Mucosa of descending colon (tissue), 3 donors: ENCODE measurements at places on chromosomes 4 and X.

DNA sequence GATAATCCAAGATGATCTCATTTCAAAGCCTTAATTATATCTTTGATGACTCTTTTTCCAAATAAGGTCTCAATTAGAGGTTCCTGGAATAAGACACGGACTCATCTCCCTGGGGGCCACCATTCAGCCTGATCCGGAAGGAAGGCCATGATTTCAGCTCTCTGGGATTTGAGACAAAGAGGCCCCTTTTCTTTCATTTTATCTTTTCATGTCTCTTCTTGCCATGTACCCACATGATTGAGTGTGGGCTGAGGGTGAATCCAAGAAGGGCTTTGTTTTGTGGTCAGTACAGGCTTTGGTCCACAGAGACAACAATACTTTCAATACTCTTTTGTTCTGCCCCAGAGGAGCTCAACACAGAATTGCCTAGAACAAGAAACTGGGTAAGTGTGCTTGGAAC, 261.2 kb downstream of the TRIML1 start:
- DNase-seq, result no peak

DNA sequence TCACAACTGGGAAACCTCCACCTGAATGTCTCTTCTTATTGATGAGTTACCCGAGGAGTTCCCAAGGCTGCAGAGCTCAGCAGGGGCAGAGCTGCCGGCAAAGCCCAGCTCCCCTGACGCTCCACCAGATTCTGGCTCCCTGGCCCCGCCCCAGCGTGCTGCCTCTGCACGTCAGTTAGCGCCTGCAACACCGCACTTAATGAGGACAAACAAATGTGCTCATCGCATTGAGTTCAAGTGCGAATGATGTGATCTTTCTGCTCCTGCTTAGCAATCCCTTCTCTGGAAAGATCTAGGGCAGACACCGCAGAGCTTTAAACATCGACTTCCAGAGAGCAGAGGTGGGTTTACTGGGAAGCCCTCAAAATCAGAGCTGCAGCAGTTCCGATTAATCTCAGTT, 55.5 kb upstream of the FBXW7 start:
- DNase-seq, result peak; percentile 70

GRCh38 chr4:169080981-169081380, 70.9 kb upstream of the CBR4 start:
- DNase-seq, result no peak

DNA sequence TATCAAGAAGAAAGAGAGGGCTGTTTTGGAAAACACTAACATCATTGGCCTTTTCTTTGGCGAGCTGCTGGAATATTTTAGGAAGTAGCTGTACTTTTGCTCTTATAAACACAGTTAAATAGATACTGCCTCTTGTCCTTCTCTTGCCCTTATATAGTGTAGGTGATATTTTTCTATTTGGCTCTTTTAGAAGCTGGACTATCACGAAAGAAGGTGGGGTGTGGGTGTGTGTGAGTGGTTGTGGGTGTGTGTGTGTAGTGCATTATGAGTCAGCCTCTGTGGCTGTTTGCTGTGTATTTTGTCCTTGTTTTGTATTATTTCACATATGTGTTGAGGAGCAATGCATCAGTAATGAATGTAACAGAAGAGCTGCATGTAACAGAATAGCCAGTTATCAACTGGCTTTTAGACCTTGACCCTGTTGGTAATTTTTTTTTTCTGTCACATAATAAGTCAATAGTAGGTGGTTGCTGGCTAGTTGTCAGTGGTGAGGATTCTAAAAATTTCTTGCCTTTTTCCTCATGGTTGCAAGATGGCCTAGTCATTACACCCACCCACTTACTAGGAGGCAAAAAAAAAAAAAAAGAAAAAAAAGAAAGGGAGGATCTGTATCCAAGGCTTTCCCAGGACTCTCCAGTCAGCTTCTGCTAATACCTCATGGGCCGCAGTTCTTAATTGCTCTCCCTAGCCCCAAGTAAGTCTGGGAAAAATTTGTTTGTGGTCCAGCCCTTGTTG, 23.8 kb downstream of the ARHGAP10 start:
- no peak for DNase-seq

- DNase-seq, result no peak
Observed at GRCh38 chr4:45346816-45347435, 620.6 kb upstream of the GNPDA2 start.

- DNase-seq, result no peak
Observed at GRCh38 chrX:133796282-133796681, 189.1 kb downstream of the GPC3 start.

DNA sequence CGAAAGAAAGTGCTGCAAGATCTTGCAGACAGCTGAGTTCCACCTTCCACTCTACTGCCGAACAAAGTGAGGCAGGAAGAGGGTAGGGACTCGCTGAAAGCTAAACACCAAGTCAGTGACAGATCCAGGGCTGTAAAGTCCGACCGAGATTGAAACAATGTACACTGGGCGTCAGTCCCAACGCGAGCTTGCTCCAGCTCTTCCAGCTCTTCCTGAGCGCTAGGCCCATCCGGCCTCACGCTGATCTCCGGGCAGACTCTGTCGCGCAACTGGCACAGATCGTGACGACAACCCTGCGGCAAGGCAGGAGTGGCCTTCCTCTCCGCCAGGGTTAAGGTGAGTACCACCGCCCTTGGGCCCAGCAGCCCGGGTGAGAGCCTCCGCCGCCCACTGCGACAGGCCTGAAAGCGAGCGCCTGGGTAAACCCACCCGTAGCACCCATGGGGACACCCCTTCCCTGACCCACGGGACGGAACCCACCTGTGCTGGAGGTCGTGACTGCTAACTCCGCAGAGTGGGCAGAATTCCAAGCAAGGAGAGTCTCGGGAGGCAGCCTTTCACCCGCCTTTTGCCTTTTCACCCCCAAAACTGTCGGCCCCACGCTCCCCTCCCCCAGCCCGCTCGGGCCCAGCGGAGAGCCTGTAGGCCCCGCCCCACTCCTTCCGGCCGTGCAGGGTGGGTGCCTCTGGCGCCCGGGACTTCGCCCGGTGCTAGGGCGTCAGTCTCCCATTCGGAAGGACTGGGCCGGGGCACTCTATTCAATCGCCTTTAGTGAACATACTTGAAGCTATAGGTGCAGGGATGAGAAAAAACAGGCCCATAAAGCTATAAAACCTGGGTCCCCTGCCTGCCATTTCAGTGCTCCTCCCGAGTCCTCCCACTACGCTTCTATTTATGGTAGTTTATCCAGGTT, at the start of gene TMLHE:
TSS of gene TMLHE (minus strand) at position 641 of the 913 bp plus-strand sequence. CDS start 67,676 bp downstream, outside the sequence.
- peak; percentile 80 for DNase-seq

DNA sequence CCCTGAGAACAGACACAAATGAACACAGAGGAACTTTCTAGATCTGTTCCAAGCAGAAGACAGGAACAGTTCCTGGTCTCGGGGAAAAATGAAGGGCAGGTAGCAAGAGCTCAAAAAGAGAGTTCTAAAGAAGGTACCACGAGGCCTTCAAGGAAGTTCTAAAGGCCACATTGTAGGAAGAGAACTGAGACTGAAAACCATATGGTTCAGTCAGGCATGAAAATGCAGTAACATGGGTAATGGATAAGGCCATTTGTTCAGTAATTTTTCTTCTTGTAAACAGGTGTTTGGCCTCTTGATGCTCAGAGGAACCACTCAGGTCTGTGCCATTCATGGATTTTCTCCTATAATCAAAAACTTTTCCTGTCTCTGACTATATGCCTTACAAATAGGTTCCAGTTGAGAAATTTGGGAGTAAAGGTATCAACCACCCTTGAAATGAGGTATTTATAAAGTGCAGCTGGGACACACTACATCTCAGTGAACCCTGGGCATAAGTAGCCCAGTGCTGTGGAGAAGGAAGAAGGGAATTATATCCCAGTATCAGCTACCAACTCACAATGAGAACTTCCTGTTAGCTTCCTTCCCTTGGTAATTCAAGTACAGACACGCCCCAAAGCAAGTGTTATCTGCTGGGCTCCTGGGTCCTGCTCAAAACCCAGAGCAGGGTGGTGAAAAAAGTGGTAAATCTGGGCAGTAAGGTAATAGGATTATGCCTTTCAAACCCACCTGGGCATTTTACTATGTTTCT, 277.9 kb downstream of the KLHL13 start:
- DNase-seq, result no peak

GRCh38 chr4:61292322-61292721, 92.2 kb downstream of the ADGRL3 start:
- DNase-seq, result no peak

GRCh38 chr4:187179086-187180058, 455.7 kb upstream of the FAT1 start:
- no peak for DNase-seq

GRCh38 chrX:22025751-22026150, 6.4 kb upstream of the PHEX start:
- DNase-seq, result no peak

DNA sequence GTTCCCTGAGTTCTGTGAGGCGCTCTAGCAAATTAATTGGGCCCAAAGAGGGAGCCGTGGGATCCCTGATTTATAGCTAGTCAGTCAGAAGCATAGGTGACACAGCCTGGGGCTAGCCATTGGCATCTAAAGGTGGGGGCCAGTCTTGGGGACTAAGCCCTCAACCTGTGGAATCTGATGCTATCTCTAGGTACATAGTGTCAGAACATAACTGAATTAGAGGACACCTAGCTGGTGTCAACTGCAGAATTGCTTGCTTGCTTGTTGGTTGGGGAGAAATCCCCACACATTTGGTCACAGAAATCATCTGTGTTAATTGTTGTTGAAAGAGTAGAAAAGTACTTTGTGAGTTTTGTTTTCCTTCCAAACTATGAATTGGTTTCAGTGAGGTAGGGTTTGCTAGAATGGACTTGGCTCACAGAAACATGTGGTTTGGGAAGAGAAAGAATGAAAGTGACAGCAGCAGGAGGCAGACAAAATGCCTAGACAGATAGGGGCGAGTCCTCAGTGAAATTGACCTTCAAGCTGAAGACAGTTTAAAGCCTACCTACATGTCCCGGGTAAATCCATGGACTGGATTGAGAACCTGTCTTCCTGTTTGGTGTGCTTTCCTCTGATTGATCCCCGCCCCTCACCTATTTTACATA, 12.8 kb upstream of the GPR82 start:
- no peak for DNase-seq

- DNase-seq, result no peak
Observed at GRCh38 chrX:139297638-139298037, 232.9 kb upstream of the F9 start.

- peak; percentile 71 for DNase-seq
Observed at GRCh38 chrX:129980540-129981199, 1.8 kb upstream of the BCORL1 start.

DNA sequence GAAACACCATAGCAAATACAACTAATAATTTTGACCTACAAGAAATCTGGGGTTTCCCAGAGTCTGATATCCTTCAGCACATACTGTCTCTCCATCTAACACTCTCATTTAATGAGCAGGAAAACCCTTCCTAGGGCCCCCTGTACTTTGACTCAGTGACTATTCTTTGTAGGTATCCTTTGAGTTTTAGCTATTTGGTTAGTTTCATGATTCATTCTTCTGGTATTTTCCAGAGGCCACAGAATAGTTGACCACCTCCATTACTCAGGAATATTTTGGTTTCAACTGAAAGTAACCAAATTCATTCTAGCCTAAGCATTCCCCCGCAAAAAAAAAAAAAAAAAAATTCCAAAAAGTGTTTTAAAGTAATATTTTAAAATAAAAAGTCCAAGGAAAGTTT, 140.0 kb downstream of the IDS start:
- no peak for DNase-seq

DNA sequence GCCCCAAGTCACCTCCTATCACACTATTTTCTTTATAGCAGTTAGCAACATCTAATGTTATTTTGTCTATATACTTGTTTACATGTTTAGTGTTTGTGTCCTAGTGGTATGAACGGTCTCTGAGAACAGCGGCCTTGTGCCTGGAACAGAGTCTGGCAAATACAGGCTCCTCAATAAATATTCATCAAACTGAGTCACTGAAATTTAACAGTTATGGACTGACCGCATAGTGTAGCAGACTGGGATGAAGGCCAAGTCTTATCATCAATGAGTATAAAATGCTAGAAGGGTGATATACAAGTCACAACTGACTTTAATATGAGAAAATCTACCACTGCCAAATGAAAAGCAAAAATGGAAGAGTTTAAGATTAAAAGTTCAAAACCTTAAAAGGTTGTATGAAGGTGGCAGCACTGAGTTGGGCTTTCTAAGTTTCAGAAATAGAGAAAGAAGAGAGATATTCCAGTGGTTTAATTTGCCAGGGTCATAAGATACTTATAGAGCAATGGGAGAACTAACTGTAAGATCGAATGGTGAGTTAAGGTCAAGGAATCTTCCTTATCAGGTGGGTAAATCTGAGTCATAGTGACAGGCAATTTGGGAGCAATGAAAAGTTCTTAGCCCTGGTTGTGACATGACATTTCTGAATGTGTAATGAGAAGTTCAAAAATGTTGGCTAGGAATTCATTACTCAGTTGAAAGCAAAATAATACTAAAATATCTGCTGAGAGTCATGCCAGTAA, 34.9 kb downstream of the ELOVL6 start:
- no peak for DNase-seq

DNA sequence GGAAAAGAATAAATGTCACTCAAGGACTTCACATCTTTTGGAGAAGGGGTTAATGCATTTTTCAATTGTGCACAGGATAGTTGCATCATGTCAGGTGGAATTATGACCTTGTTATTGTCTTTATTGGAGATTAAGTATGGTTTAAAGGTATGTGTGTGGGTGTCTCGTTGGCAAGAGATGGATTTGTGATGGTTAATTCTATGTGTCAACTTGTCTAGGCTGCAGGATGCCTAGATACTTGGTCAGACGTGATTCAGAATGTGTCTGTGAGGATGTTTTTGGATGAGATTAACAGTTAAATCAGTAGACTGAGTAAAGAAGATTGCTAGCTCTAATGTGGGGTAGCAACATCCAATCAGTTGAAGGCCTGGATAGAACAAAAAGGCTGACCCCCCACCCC, 42.2 kb upstream of the HSD17B10 start:
- no peak for DNase-seq

GRCh38 chr4:47278631-47279030, 184.9 kb downstream of the COMMD8 start:
- no peak for DNase-seq

GRCh38 chr4:125104616-125105015, 210.1 kb upstream of the FAT4 start:
- no peak for DNase-seq

DNA sequence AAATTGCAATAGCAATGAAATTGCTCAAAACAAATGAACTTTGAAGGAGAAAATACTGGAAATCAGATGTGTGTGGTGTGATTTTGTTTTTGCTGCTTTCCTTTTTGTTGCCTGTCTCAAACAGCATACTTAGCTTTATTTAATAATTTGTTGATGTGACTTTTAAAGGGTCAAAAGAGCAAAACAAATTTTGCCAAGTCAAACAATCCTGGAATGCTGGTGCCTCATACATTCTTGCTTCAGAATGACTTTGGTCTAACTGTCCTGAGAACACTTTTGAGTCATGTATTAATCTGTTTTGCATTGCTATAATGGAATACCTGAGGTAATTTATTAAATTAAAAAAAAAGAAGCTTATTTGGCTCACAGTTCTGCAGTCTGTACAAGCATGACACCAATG, 3.4 kb downstream of the PF4V1 start:
- no peak for DNase-seq

GRCh38 chr4:84927428-84927827, 39.1 kb downstream of the WDFY3 start:
- no peak for DNase-seq

GRCh38 chr4:183260491-183261151, 59.5 kb downstream of the CLDN22 start:
- DNase-seq, result peak; percentile 47

GRCh38 chr4:173121076-173121561, 47.5 kb upstream of the GALNT7 start:
- peak; percentile 67 for DNase-seq
